ENCODE measurements at places on chromosomes 1 and 21.

- no peak for DNase-seq
Measured at GRCh38 chr1:9561429-9561828, 22.2 kb downstream of the SLC25A33 start.

DNA sequence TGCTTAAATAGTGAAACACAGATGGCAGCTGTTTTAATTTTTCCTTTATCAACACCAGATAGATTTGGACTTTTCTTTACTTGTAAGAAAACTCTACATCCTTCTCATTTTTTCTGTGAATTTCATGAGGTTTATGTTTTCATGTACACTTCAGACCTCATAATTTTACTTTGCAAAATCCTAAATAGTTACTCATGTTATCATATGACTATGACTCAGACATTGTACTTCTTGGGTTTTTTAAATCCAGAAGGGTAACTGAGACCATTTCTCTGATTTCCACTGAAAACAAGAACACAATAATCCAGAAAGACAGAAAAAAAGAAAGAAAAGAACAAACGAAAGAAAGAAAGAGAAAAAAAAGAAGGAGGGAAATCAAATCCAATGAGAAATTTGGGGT, 1021.6 kb downstream of the NCAM2 start:
- no peak for DNase-seq

GRCh38 chr1:113871597-113872113, at the start of gene PTPN22:
PTPN22 (minus strand) TSS chr1:113871712.
- DNase-seq, result peak; percentile 74

- no peak for DNase-seq
Measured at GRCh38 chr1:230144010-230144614, 77.1 kb downstream of the GALNT2 start.

GRCh38 chr1:209341146-209341545, 242.4 kb upstream of the CAMK1G start:
- no peak for DNase-seq

DNA sequence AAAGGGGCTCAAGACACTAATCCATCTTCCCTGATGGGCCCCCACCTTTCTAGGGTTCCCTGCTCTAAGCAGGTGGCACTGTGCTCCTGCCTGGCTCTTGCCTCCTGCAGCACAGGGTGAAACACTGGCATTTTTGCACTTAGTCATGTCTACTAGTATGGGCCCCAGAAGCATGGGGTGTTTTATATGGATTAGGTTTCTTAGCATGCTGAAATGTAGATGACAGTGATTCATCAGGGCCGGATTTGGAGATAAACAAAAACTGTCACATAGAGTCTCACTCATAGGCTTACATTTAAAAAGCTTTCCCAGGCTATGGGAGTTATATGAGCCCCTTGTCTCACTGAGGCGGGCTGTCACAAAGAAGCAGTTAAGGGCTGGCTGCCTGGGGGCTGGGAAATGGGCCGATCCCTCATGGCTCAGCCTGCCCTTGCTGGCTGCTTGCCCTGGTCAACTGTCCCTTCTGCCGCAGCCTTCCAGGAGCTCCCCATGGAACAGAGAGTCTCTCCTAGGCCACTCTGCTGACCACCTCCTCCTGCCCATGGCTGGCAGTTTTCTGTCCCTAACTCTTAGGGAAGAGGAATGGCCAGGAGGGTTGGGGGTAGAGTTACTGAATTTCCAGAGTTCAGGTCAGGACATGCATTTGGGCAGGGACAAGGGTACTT, 6.5 kb downstream of the GALNT2 start:
- no peak for DNase-seq

DNA sequence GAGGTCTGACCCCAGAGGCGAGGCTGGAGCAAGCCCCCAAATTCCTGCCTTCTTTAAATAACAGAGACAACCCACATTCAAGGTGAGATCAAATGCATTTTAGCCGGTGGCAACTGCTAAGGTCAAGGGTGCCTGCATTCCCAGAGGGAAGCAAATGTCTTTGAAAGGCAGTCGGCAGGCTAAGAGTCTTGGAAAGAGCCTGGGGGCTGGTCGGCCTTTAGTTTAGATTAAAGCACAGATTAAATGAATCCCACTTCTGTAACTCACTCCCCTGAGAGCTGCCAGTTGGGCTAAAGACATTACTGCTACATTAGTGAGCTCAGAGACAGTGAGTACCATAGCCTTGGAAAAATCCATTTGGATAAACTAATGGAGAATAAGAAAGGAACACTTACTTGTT, 59.2 kb downstream of the HTR6 start:
- no peak for DNase-seq

DNA sequence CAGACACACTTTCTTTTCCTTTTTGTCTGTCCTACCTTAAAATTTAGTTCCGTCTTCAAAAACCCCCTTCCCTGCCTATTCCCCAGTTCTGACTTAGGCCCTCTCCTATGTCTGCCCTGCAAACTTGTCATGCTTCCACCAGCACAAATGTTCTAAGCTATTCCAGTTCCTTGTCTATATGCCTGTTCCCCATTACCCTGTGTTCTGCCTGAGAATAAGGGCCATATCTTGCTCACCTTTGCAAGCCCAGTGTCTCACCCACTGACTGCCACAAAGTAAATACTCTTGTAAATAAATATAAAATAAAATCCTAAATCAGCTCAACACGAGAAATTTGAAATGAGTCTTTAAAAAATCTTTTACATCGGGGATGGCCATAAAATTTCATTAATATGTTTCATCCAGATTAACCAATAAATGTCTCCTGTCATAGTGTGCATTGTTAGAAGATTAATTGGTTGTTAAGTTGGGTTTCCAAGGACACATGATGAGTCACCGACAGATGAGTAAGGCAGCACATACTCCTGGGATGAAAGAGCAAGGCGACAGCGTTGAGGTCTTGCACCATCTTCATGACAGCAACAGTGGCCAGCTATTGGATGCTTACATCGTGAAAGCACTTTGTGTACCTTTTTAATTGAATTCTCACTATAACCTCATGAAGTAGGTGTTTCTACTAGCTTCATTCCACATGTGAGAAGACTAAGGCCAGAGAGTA, 92.6 kb upstream of the NGF start:
- DNase-seq, result no peak

GRCh38 chr1:176241385-176242015, 34.4 kb upstream of the COP1 start:
- DNase-seq, result no peak

- DNase-seq, result no peak
Measured at GRCh38 chr1:190679454-190679853, 201.8 kb upstream of the BRINP3 start.

- DNase-seq, result no peak
Measured at GRCh38 chr1:50644447-50645105, 221.3 kb upstream of the DMRTA2 start.

DNA sequence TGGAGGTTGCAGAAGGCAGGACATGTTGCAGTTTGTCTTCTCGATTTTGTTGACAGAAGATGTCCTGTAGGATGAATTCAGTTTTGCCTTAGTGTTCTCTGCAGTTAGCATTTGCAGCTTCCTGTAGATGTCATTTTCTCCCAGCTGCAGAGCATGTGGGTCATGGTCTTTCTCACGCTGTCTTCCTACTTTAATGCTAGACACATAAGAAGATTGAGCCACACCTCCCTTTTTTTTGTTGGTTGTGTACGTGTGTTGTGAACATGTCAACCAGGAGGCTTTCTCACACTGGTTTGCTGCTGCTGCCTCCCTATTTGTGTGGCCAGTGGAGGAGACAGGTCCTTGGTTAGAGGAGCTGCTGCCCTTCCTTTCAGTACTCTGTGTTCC, 110.7 kb downstream of the VPS13D start:
- no peak for DNase-seq

- DNase-seq, result no peak
Measured at GRCh38 chr1:38587766-38588165, 271.8 kb downstream of the RRAGC start.

DNA sequence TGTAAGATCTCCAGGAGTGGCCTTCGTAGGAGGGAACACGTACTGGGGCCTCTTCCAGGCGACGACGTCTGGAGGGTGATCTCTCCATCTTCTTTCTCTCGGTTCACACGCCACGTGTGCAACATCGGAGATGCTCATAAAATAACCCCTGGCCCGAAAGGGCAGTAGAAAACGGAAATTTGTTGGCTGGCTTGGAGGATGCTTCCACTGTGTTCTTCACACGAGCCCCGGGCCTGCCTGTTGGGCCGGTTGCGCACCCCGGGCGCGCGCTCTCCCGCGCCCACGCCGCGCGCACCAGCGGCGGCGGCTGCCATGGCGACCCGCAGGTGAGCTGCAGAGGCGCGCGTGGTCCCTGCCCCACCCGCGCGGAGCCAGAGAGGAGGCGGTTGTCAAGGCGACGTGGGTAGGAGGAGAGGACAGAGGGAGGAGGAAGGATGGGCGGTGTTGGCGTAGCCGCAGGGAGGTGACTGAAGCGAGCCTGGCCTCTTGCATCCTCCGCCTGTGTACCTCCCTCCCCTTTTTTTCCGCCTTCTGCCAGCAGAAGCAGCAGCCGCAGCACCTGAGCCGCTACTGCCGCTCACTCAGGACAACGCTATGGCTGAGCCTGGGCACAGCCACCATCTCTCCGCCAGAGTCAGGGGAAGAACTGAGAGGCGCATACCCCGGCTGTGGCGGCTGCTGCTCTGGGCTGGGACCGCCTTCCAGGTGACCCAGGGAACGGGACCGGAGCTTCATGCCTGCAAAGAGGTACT, at the start of gene ELAPOR1:
ELAPOR1 (plus strand) TSS at position 526 of the 752 bp plus-strand sequence; CDS start at position 595, 69 bp downstream.
- DNase-seq, result peak; percentile 78

DNA sequence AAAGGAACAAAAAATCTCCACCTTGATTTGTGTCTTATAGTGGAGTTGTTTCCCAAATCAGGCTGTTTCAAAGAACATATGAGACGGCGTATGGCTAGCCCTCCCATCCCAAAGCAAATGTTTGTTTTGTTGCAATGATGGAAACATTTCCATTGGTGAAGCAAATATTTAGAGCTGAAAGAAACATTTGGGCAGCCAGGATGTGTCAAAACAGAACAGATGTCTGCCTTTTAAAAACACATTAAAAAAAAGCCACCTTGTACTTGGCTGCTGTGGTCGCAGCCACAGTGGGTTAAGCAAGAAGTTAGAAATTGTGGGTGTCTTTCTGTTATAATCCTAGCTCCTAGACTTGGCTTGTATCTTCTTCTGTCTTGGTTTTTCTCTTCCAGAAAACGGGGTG, 116.3 kb downstream of the PEX14 start:
- no peak for DNase-seq

- DNase-seq, result peak; percentile 50
Measured at GRCh38 chr1:201020721-201021629, 2.5 kb downstream of the KIF21B start.

- DNase-seq, result no peak
Measured at GRCh38 chr1:186865253-186865652, 36.5 kb downstream of the PLA2G4A start.

- DNase-seq, result no peak
Measured at GRCh38 chr1:57826535-57826934, 402.7 kb upstream of the DAB1 start.

DNA sequence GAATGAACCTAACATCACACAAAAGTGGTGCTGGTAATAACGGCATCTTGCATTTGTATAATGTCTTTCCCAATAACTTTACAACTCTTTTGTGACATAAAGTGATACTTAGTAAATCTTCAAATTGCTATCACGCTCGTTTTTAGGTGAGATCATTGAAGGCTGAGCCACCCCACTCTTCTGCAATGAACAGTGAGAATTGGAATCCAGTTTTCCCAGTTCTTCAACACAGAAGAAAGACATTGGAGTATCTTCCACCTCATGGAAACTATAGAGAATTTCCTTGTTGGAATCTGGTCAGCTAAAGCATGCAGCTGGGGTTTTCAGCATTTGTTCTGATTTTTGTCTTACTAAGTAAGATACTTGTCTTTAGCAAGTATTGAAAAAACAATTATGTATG, 59.9 kb upstream of the NRIP1 start:
- DNase-seq, result no peak

DNA sequence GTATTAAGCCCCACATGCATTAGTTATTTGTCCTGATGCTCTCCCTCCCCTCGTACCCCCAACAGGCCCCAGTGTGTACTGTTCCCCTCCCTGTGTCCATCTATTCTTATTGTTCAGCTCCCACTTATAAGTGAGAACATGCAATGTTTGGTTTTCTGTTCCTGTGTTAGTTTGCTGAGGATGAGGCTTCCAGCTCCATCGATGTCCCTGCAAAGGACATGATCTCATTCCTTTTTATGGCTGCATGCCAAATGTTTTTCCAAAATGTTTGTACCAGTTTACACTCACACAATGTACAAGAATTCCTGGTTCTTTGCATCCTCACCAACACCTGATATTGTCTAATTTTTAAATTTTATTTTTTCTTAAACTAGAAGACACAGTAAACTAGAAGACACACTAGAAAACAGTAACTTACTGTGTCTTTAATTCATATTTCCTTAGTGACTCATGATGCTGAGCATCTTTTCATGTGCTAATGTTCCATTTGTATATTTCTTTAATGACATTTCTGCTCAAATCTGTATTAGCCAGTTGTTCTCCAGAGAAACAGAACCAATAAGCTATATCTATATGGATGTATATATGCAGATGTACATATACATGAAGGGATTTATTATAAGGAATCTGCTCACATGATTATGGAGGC, 19.4 kb upstream of the USP1 start:
- DNase-seq, result no peak

- DNase-seq, result no peak
Measured at GRCh38 chr1:182768963-182769362, 20.6 kb upstream of the NPL start.

GRCh38 chr1:94953746-94954145, 26.8 kb upstream of the CNN3 start:
- no peak for DNase-seq

DNA sequence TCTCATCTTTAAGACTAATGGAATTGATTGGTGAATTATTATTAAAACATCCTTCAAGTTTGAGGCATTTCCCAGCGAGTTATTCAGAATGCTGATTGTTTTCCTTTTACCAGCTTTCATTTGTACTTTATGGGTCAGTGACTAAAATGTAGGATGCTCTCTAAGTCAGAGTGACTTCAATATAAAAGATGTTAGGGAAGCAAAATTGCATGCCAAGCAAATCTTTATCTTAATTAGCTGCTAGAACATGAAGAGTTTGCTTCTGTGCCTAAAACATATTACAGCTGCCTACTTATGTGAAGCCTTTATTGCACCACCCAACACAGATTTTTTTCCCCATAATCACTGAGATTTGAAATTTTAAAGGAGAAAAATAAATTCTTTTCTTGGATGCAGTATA, 79.8 kb upstream of the CYYR1 start:
- DNase-seq, result no peak

DNA sequence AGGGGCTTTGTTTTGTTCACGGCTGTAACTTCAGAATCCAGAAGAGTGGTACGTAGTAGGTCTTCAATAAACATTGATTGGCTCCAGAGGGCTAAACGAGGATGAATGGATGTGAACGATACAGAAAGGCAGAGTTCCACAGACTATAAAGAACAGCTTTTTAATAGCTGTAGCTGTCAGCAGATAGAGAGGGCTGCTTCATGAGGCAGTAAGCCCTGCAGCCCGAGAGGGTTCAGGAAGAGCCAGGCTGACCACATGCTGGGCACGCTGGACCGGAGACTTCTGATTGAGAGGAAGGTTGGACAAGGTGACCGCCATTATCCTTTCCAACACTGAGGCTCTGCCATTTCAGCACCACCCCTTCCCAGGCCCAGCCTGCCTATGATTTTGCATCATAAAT, 45.3 kb downstream of the KIRREL1 start:
- no peak for DNase-seq

All from activated CD4-positive, alpha-beta T cell treated with anti-CD3 and anti-CD28 coated beads, Interleukin-2, amount 50 U/mL, for 48 hours (primary cell).